Activated T-helper 1 cell treated with anti-CD3 and anti-CD28 coated beads, Interleukin-2, amount 50 U/mL, for 16 hours (primary cell): ENCODE measurements at places on chromosomes 5 and 9.

DNA sequence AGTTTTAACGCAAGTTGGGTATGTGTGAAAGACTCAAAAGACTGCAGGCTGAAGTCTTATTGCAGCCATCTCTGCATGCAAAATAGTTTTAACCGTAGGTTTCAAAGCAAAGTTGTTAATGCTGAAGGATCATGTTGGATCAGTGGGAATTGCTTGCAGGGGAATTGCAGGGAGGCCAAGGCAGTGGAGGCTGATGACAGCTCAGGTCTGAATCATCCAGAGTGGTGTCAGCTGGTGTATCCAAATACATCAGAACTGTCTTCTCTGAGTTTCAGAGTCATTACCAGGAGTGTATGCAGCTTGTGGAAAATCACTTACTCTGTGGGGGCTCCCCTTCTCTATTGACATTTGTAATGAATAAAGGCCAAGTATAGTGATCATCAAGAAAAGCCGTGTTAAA is 435.7 kb downstream of the SH3GL2 start:
- no peak for DNase-seq

DNA sequence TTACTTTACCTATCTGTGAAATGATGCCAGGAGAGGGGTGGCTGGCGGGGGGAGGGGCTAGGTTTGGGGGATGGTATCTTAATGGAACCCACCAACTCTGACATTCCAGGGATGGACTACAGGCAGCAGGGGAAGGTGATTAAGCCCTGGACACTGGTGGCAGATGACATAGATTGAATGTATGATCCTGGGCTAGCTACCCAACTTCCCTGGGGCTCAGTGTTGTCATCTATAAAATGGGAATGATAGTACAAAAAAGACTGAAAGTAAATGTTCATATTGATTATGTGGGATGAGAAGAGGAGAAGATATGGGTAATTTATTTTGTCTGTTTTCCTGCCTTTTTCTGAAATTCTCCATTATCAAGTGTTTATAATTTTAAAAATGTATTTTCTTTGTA is 6.2 kb downstream of the CORO2A start:
- DNase-seq: no peak

DNA sequence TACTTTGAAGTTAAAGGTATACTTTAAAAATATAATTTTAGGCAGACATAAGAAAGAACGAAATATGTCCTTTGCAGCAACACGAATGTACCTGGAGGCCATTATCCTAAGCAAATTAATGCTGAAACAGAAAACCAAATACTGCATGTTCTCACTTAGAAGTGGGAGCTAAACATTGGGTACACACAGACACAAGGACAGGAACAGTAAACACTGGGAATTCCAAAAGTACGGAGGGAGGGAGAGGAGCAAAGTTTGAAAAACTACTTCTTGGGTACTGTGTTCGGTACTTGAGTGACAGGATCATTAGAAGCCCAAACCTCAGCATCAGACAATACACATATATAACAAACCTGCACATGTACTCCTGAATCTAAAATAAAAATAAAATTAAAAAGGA is 40.9 kb downstream of the TJP2 start:
- no peak for DNase-seq

DNA sequence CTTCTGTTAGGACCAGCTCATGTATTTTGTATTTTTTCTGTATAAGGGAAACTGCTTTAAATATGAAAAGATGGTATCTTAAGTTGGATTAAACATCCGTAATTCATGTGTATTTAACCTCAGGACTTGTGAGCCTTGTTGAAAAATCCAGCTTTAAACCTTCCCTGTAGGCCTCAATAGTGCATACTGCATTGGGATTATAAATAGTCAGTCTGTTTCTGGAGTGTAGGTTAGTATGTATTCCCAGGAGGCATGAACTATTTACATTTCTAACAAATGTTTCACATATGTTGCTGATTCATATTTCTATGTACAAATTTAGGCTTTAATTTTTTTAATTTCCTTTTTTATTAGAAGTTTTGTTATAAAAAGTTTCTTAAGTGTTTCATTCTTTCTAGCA is 137.9 kb upstream of the GRHPR start:
- no peak for DNase-seq

- DNase-seq: no peak
These were observed 62.7 kb upstream of the RXRA start for GRCh38 chr9:134263596-134263995.

- DNase-seq: no peak
These were observed at the start of gene PRRX2 for GRCh38 chr9:129665389-129665775. PRRX2 (plus strand) TSS chr9:129665647; CDS start chr9:129665868, 221 bp downstream.

DNA sequence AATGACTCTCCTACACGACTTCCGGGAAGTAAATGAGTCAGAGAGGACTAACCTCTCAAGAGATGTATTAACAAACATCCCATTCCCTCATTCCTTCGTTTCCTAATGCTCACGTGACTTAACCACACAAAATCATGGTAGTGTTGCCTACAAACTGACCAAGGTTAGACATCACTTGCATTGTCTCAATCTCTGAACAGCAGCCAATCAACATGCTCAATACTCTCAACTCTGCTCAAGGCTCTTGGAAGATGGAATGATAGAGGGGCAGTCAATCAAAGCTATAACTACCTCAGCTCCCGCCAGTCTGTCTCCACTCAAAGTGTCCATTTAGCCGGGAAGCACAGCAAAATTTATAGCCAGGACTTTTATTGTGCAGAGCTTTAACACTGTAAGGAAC is 143.8 kb upstream of the PIK3R1 start:
- no peak for DNase-seq

DNA sequence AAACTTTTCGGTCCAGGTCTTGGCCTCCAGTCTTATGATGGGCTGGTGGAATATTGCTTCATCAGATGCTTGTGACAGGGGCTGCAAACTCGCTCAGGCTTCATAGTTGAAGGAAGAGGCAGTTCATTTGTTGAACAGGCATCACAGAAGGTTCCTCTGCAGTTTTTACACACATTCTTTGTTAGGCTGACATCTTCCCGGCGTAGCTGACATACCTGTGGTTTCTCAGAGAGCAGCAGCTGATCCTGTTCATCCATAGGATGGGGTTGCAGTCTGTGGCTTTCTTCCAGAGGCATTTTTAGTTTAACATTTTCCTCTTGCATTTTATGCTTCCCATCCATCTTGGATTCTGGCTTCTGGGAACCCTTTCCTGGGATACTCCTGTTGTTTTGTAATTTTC is 1255.2 kb downstream of the EFNA5 start:
- DNase-seq: no peak

DNA sequence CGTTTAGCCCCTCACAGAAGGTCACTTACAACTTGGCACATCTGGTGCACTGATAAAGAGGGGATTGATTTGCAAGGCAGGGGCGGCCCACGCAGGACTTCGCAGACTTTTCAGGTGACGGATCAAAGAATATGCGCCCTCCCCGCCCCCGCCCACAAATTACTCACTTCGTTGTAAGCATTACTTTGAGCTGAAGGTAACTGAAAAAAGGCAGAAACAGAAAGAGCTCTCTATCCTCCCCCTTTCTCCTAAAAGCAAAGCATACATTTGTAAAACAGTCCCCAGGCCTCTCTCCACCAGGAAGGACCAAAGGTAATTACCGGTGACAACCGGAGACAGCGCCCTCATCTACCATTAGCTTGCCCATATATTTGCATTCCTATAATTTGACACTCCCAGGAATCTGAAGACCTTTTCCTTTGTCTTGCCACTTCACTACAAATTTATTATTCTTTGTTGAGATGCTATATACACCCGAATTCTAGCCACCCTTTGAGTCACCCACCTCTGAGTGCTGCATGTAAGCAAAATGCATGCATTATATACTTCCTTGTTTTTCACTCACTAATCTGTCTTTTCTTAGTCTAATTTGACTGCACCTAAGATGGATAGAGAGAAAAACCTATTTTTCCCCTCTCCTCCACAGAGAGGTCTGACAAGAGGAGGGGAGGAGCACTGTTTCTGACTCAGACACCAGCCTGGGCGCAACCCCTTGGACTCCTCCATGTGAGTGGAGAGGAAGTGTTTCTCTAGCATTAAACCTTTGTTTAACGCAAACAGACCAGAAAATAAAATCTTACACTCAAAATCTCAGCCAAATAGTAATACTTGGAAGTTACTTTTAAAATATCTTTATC is 74.7 kb upstream of the SPIN1 start:
- DNase-seq: no peak

DNA sequence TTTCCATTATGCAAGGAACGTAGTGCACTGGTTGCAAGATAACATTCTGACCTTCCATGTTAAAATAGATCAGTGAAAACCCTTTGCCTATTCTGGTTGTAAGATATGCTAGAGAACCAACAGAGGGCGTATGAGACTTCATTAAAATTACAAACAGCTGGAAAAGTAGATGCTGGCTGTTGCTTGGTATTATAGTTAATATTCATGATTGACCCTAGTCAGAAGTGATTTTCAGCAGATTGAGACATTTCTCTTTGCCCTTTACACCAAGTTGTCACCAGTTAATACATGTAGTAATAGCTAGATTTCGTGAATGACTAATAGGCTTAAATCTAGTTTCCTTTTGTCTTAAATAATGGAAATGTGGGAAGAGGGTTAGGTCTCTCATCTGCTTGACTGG is 13.8 kb upstream of the FGF18 start:
- no peak for DNase-seq

DNA sequence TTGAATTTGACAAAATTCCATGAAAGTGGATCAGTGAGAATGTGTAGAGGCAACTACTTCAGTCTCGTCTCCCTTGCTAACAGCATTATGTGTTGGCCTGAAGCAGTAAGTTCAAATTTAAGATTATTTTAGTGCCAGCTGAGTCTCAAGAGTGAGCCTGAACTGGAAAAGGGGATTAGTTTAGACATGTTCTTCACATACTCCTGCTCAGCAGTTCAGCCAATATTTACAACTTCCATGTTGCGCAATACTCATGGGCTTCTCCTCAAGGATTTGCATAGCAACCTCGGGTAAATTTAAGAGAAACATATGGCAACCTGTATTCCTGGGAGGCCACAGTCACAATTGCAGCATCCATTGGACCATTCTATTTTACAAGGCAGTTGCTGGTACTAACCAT is 553.8 kb downstream of the PTPRD start:
- no peak for DNase-seq

GRCh38 chr9:131731644-131732043 is 8.2 kb downstream of the RAPGEF1 start:
- DNase-seq: no peak

- no peak for DNase-seq
These were observed 44.6 kb downstream of the CXXC5 start for GRCh38 chr5:139692679-139693308.

DNA sequence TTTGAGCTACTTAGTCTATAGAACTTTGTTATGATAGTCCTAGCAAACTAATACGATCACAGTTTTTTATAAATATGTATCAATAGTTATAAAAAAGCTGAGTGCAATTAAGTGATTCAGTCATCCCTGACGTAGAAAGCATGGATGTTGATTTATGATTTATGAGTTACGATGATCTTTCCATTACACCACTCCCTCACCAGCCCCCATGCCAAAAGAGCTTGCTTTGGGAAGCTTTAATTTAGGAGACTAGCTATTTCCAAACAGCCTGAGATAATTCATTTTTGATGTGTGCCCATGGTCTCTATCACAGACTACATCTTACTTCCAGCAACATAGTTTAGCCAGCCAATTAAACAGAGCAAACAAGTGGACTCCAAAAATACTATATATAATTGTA is 256.8 kb downstream of the GABRG2 start:
- DNase-seq: no peak

- DNase-seq: no peak
These were observed 309.1 kb downstream of the DMAC1 start for GRCh38 chr9:7490317-7491108.

- no peak for DNase-seq
These were observed 37.9 kb downstream of the ADRB2 start for GRCh38 chr5:148864113-148864841.

DNA sequence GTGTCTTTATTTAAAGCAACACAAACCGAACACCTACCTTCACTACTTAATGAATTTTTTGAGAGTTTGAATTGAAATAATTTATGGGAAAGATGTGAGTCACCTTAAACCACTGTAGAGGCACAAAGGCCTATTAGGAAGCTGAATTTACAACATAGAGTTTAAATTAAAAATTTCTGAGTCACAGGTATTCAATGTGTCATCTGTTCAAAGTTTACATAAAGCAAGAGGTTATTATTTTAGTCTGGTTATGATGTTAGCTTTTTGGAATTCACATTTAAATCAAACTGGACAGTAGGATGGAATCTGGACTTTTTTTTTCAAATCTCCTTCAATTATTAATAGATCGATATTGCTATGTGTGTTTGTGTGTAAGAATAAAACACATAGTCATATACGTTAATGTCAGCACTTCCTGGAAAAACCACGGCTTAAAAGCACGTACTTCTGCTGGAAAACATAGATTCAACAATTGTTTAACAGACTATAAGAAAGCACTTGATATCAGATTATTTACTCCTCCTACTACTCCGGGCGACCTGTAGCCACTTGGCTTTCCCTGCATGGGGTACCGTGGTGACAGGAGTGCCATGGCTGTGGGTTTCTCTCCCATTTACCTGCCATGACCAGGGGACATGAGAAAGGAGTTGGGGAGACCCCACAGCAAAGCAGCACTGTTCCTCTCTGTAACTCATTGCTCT is 638.6 kb downstream of the SEMA5A start:
- no peak for DNase-seq

DNA sequence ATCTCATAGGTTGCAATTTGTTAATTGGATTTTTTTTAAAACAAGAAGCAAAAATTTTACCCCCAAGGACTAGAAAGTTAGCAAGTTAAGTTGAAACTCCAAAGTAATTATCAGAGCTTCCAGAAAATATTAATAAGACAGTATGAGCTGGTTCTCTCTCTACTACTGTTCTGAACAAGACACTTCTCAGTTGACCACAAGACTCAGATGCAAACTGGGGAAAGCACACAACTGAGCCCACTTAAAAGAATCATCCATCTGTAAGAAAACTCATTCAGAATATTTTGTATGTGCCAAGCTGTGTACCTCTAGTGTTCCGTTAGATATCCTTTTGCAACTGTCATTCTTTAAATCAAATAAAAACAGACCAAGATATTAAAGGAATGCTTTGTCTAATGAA is 60.0 kb downstream of the MAP1B start:
- no peak for DNase-seq

DNA sequence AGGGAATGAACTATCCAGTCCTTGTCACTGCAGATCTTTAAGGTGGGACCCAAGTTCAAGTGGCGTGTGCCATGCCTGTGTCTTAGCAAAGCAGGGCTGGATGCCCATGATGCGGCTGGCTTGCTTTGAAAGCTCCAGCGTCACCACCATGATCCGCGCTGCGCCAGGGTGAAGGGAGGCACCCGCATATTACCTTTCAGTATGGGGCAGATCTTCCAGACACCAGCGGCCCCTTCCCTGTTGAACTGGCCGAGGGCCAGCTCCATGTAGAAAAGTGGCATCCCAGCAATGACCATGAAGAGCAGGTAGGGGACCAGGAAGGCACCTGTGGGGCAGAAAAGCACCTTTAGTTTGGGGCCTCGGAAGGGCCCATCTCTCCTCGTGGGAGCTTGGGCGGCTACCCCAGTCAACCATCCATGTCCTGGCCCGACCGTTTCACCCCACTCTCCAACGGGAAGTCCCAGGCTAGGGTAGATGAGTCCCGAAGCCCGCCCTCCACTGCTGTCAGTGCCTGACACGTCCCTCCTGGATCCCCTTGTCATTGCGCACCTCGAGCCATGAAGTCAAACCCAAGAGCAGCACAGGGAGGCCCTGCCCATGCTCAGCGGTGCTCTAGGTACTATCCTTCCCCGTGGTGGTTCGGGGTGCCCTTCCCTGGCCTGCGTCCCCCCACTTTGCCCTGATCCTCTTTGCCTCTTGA is 3.9 kb downstream of the SLC6A3 start:
- DNase-seq: no peak
